Mucosa of descending colon (tissue), 3 donors: ENCODE measurements at places on chromosomes 5 and 9.

- no peak for DNase-seq
These were observed 548.3 kb downstream of the SEMA5A start for GRCh38 chr5:8997542-8998070.

- no peak for DNase-seq
These were observed 298.3 kb downstream of the CDK5RAP2 start for GRCh38 chr9:120281665-120282064.

GRCh38 chr5:77707791-77708190 lies 68.3 kb downstream of the TBCA start:
- no peak for DNase-seq

DNA sequence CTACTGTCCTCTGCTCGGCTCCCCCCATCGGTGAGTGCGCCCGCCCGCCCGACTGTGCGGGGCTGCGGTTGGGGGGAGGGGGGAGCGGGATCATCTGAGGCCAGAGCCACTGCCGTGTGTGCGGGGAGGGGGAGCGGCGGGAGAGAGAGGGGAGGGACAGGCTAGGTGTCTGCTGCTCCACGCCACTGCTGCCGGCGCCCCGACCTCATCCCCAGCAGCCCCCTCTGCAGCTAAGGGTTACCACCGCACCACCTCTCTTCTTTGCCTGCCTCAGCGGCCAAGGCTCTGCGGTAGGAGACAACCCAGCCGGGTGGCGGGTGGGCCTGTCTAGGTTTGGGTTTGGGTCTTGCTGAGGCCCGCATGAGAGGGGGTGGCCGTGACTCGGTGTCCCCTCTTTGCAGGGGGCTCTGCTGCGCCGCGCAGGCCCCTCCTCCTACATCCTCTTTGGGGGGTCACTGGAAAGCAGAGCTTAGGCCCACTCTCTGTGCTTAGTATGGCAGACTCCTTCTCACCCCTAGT lies 670 bp upstream of the PURA start:
- DNase-seq, result peak; percentile 70

DNA sequence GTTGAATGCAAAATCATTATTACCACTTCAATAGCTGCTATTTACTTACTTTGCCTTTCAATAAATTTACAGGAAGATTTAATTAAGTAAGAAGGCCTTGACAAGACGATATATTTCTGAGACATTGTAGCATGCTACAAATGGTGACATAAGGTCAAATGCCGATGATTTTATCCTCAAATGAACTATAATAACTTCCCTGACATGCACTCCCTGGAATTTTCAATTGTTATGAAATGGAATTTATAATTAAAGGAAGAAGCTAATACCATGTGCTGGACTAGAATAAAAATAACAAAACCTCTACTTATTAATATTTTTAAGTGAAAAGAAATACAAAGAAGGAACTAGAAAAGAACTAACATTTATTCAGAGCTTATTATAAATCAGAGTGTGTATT lies 30.2 kb upstream of the ITGA1 start:
- no peak for DNase-seq

- DNase-seq, result no peak
These were observed 188.8 kb downstream of the CSNK1G3 start for GRCh38 chr5:123700624-123701287.
